Omental fat pad (tissue), 4 donors: ENCODE measurements at places on chromosomes 16 and 17. TPM values are rescaled to one million over a fixed set of nuclear protein-coding genes. Genes with fewer than 3 reads are reported as not detected.
A peak's percentile ranks its signal among the peaks of the same experiment; 100 is the strongest.

- no peak for DNase-seq
Measured at GRCh38 chr17:58756246-58757161, 850 bp downstream of the PPM1E start.

- no peak for DNase-seq
Measured at GRCh38 chr16:58196898-58197313, 1.0 kb downstream of the CSNK2A2 start.

DNA sequence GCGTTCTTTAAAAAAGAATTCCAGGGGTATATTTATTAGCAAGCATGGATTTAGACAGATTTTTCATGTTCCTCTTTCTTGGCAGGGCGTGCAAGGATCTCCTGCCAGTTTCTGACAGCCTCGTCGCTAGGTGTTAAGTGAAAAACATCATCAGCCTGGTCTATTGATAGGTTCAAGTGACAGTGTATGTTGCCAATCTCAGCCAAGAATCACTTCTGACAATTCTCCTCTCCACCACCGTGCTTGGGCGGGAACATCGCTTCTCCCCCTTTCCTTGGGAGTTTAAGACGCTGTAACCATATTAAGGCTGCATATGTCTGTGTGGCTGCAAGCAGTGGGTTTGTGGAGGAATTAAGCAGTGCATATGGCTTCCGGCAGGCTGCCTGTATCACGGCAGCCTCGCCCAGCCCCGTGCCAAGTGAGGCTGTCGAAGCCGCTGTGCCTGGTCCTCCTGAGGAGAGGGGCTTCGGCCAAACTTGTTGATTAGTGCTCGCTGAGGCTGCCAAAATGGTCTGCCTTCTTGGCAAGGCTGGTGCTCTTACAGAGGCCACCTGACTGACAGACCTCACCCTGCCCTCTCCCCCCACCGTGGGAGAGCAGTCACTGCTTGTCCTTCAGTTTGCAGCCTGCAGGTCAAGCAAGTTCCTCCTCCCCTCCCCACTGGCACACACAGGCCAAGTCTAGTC is 132.2 kb upstream of the MPHOSPH6 start:
- no peak for DNase-seq

DNA sequence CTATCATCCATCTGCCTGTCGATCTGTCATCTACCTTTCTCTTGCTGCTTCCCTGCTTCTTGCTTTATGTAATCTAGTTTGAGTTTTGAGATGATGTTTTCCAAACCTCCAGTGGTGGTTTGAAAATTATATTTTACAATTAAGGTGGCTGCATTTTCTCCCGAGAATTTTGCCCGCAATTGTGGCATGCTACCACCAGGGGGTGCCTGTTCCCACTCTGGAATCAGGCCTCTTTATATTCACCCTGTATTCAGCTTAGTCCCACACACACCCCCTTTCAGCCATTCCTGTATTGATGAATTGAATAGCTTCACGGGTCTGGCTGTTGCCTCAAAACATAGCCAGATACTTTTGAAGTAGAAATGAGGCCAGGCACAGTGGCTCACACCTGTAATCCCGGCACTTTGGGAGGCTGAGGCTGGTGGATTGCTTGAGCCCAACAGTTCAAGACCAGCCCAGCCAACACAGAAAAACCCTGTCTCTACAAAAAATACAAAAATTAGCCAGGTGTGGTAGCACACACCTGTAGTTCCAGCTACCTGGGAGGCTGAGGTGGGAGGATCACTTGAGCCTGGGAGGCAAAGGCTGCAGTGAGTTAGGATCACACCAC is 3.2 kb downstream of the PRSS22 start:
- no peak for DNase-seq

GRCh38 chr16:55989569-55989907 is 114.4 kb upstream of the CES5A start:
- DNase-seq, result no peak

DNA sequence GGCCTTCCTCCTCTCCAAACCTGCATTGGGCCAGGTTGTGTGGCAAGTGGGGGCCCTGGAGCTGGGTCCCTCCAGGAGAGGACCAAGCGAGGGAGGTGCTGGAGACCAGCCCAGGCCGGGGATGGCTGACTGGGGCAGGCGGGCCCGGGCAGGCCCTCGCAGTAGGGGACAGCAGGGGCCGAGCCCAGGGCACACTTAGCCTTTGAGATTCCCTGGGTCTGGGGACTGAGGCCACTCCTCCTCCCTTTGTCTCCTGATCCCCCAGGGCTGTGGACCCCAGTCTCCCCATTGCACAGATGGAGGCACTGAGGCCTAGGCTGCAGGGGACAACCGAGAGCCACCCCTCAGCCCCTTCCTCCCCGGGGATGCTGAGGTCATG is 5.2 kb downstream of the FOXJ1 start:
- no peak for DNase-seq

- no peak for DNase-seq
Measured at GRCh38 chr16:68921637-68922036, 78.3 kb downstream of the TANGO6 start.

KRTAP16-1 gene
- not detected for total RNA-seq

ADAD2 gene
- 4.3 TPM for total RNA-seq

GRCh38 chr17:79391376-79392233 is 219.2 kb downstream of the RBFOX3 start:
- DNase-seq, result peak; percentile 60

- DNase-seq, result no peak
Measured at GRCh38 chr17:48198950-48199541, 91.5 kb downstream of the SNX11 start.

- DNase-seq, result no peak
Measured at GRCh38 chr17:42547001-42547461, 5.7 kb upstream of the HSD17B1 start.

DNA sequence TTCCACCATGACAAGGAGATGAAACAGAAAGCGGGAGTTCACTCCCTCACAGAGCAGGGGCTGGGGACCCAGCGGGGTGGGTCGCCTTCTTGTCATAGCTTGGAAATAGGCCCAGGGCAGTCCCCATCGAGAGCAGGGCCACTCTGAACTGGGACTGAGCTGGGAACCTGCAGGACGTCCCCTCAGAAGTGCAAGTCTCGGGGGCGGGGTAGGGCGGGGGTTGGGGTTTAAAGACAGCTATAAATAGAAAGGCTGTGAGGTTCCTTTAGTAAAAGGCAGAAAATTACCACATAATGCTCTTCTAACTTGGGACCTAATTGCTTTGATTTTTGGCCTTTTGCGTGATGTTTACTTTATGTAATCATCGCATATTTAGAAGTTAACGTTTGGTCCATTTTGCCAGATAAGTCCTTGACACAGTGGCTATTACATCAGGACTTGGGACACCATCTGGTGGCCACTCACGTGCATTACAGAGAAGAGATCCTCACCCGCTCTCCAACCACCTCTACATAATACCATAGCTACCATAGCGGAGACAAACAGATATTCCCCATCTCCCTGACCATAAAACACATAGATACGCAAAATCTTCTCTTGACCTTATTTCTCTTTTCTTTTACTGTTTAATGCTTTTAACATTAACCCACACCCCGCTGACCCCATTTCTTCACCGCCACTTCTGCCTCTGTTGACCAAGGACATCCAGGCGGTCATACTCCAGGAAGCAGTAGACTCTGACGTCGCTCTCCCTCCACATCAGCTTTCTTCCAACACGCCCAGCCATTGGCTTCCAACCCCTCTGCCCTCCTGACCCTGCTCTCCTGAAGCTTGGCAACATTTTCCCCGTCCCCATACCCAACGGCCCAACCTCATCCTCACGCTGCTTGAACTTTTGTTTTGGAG is 27.5 kb upstream of the PIK3R6 start:
- DNase-seq, result no peak

GJD3 gene
- total RNA-seq, result 0.60 TPM
